ENCODE measurements at places on chromosomes 11 and 22.

DNA sequence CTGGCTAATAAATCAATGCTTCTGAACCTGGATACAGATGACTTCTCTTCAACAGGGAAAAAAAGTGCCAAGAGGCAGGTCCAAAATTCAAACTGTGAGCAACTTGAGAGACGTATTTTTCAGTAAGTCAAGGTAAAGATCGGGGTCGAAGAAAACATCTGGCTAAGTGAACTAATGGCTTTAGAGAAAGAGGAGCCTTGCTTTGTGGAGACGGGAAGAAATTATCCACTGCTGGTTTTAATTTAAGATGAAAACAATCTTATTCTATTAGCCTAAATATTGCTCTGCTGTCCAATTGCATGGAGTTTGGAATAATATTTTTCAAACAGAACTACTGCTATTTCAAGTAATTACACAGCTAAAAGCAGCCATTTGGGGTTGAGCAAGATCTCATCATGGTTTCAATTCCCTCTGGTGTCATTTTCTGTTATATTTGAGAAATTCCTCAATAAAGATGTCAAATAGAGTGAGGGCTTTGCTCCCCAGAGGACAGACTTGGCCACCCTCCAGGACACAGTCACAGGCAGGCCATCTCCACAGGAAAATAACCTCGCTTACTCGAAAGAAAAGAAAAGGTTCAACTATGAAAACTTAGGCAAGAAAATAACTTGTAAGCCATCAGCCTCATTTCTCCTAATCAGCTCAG lies 29.8 kb downstream of the SCUBE1 start:
- no peak for DNase-seq

- DNase-seq, result no peak
Measured at GRCh38 chr11:123575441-123575840, 79.0 kb downstream of the SCN3B start.

GRCh38 chr11:36945384-36945783 lies 347.3 kb upstream of the RAG2 start:
- DNase-seq, result no peak

DNA sequence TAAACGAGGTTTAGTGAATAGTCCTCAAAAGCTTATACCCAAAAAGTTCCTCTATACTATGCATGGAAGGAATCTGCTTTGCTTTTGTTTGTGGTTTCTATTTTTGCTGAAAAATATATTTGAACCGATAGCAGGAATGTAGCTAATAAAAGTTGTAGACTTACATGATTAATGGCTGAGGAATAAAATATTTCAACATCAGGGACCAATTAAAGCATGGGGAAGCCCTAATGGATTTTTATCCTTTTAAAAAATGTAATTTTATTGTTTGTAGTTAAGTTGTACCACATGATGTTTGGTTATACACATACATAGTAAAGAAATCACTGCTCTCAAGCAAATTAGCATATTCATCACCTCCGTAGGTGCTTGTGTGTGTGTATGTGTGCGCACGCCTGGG lies 295.3 kb upstream of the CNTN5 start:
- DNase-seq, result no peak

DNA sequence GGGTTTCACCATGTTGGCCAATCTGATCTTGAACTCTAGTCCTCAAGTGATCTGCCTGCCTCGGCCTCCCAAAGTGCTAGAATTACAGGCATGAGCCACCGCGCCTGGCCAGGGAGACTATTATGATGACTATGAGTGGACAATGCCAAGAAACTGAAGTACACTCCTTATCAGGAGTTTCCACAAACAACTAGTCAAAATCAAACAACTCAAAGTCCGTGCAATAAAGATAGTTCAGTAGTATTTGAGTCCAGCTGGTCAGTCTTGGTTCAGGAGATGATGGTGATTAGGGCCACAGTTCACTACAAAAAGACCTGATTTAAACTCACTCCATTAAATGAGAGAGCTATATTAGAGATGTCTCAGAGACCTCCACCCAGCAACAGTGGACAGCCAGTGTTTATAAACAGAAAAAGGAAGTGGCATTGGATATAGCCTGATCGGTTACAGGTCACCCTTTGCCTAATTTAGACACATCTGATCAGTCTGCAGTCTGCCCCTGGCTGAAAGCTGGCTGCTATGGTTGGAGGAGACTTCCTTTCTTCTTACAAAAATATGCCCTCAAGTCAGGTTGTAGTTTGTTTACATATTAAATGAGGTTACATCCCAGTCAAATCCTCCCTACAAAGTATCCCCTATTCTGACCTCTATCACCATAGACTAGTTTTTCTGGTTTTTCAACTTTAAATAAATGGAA lies 17.0 kb downstream of the CD3E start:
- no peak for DNase-seq

- DNase-seq, result no peak
Measured at GRCh38 chr11:83350187-83350586, 64.0 kb upstream of the CCDC90B start.

DNA sequence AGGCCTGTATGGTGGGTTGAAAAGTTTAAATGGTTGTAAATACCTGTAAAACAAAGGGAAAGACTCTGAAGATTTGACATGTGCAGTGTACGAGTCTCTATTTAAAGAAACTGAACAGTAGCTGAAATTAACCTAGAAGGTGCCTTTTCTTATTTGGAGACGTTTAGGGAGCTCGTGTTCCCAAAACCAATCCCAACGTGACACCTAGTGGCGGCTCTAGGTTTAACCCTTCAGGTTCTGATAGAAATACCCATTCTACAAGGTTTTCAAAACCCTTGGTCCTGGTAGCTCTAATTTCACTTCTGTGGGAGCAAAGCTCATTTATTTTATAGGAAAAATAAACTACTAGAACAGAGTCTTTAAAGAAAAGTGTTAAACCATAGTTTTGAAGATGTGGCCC lies 258.3 kb downstream of the LRRC4C start:
- no peak for DNase-seq

GRCh38 chr11:46373787-46374740 lies 7.4 kb upstream of the MDK start:
- DNase-seq, result no peak

GRCh38 chr11:134358856-134359490 lies 27.2 kb downstream of the GLB1L2 start:
- no peak for DNase-seq

- DNase-seq, result peak; percentile 36
Measured at GRCh38 chr11:62842171-62842741, 2.9 kb upstream of the WDR74 start.

GRCh38 chr22:43388420-43388851 lies 23.4 kb upstream of the MPPED1 start:
- peak; percentile 85 for DNase-seq

DNA sequence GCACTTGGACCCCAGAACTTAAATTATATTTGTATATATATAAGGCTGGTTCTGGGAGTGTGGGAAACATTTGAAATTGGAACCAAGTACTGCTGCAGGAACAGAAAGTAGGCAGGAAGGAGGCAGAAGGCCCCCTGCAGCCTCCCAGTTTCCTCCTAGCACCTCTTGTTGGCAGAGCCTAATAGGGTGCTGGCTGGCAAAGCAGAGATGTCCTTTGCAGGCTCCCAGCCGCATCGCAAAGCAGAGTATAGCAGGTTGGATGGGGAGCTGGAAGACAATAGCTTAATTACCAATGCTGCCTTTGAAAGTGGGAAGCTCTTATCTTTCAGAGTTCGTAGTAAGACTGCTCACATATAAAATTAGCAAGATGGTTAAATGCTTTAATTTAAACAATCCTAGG lies 370.8 kb upstream of the C11orf87 start:
- no peak for DNase-seq

- DNase-seq, result no peak
Measured at GRCh38 chr11:92838759-92839310, 130.6 kb upstream of the MTNR1B start.

- no peak for DNase-seq
Measured at GRCh38 chr11:128886406-128887124, 4.6 kb upstream of the KCNJ5 start.

DNA sequence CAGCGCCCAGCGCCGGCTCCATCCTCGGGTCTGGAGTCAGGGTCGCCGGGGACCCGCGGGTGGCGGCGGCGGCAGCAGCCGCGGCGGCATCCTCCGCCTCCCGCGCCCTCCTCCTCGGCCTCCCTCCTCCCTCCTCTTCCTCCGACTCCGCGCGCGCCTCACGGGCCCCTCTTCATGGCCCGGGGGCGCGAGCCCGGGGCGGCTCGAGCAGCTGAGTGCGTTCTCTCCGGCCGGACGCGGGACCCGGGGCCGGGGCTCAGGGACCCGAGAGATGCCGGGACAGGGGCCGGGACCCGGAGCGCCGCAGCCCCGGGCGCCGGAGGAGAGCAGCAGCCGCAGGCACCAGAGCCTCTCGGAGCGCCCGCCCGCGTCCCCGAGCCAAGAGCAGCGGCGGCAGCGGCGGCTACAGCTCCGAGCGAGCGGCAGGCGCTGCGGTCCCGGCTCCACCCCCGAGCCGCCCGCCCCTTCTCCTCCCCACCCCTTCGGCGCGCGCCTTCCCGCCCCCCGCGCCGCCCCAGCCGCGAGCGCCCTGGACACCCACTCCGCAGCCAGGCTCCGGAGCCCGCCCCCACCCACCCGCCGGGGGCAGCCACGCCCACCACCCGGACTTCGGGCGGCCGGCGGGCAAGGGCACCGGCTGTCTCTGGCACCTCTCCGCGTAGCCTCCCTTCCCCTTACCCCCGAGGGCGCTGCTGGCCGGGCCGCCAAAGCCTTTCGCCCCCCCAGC lies at the start of gene CHST1:
Gene CHST1, minus strand, starts transcription at position 417 of the 727 bp plus-strand sequence. CDS start 14,699 bp downstream, outside the sequence.
- DNase-seq, result no peak

DNA sequence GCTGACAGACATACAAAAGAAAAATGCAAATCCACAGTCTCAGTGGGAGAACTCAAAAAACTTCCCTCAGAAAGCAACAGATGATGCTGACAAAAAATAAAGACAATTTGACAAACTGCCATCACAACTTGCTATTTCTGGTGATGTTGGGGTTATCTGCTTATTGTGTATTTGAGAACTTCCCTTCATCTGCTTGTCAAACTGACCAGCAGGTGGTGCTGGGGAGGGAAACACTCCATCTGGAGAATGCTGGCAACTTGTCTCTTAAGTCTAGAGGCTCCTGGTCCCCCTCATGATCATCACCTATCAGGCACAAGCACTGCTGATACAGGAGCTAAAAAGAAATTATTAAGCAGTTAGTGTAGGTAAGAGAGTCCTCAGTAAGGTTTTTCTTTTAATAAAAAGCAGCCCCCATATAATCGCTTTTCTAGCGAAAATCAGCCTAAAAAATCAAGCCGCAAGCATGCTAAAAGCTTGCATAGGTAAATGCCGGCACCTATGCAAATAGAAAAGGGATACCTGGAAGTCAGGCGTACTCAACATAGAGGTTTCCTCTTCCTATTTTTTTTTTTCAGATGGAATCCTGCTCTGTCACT lies 9.8 kb upstream of the FAM111B start:
- no peak for DNase-seq

DNA sequence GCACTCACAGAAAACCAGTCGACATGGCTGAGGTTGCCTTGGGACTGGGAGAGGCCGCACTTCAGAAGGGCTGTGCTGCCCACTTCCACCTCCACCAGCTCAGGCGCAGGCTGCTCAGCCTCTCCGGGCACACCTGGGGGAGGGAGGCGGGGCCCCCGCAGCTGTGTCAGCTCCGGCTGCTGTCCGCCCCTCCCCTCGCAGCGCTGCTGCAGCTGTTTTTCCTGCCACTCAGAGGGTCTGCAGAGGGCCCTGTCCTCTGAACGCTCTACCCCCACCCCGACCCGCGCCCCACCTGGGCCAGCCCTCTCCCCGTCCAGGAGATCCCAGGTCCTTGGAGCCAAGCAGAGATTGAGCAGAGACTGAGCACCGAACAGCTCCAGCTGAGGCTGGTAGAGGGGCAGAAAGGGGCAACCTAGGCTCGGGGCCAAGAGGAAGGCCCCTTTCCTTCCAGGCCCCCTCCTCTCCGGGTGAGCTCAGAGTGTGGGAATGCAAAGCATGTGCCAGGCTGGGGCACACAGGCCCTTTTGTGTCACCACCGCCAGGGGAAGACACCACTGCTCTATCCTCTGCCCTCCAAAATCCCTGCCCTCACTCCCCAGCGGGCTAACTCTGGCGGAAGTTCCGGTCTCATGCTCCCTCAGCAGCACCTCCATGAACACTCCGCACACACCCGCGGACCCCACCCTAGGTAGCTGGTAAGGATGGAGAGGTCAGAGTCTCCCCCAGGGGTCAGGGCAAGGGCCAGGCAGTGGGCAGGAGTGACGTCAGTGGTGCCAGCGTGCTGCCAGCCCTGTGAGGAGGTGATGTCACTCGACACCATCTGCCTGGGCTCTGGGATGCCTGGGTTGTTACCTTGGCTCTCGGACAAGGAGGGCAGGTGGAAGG lies 1.6 kb downstream of the MCAM start:
- DNase-seq, result no peak

- no peak for DNase-seq
Measured at GRCh38 chr11:71265559-71266092, 13.2 kb upstream of the SHANK2 start.

- no peak for DNase-seq
Measured at GRCh38 chr11:128313931-128314330, 273.4 kb downstream of the ETS1 start.

DNA sequence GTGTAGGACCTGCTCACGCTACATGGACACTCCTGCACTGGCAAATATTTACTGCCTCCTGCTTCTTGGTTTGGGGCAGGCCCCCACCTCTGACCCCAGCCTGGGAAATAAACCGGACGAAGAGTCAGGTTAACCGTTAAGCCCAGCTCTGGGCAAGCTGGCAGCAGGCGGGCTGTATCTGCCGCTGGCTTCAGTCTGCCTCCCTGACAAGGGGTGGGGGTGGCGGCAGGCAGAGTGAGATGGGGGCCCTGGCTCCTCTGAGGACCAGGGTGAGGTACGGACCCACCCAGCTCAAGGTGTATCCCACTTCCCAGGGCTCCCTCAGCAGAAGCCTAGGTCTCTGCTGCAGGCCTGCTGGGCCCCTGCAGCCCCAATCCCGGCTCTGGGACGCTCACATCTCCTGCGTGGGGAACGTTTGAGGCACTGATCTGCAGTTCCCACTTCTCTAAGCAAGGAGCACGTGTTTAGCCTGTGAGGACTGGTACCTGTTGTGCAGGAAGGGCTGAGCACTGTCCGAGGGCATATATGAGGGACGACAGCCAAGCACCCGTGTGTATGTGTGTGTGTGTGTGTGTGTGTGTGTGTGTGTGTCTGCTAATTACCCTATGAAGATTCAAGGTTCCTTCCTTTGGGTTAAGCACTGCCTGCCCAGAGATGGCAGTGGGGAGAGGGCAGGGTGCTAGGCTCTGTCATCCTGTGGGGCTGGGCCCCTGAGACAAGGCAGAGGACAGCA lies 1.1 kb upstream of the LRRC75B start:
- DNase-seq, result no peak

DNA sequence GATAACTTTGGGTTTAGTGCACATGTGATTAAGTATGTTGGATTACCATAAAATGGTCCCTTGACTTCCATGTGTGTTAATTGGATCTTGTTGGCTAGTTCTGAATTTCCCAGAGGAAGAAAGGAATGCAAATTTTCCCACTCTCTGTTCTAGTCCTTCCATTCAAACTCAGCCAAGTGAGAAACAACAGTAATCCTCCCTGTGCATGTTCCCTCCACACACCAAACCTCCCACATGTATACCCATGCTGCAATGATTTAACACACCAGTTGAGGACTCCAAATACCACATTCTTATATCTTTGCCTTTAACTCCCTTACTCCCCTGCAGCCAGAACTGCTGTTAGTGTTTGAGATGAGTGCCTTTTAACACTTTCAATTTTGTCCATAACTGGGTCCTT lies 1158.9 kb downstream of the DLG2 start:
- no peak for DNase-seq

- DNase-seq, result no peak
Measured at GRCh38 chr11:122453586-122453985, 201.9 kb upstream of the UBASH3B start.

GRCh38 chr11:67153971-67154370 lies 34.9 kb downstream of the KDM2A start:
- no peak for DNase-seq
